ENCODE measurements at places on chromosomes 16 and 17. TPM values are rescaled to one million over a fixed set of nuclear protein-coding genes. Genes with fewer than 3 reads are reported as not detected.

DNA sequence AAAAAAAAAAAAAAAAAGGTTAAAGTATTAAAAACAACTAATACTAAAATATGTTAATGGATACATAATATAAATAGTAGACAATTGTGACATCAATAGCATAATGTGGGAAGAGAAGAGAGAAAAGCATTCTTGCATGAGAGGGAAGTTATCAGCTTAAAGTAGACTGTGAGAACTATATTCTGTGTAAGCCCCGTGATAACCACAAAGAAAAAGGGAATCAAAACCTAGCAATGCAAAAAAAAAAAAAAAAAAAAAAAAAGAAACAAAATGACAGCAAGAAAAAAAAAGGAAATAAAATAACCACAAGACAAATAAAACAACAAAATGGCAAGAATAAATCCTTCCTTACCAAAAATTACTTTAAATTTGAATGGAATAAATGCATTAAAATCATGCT is 39.8 kb upstream of the MYLK3 start:
- no peak for DNase-seq

GRCh38 chr17:11170881-11171280 is 70.1 kb upstream of the SHISA6 start:
- DNase-seq, result no peak

- DNase-seq, result no peak
Observed at GRCh38 chr17:59488805-59489204, 76.6 kb upstream of the DHX40 start.

GRCh38 chr16:2810651-2811050 is 6.4 kb upstream of the PRSS21 start:
- DNase-seq, result no peak

DNA sequence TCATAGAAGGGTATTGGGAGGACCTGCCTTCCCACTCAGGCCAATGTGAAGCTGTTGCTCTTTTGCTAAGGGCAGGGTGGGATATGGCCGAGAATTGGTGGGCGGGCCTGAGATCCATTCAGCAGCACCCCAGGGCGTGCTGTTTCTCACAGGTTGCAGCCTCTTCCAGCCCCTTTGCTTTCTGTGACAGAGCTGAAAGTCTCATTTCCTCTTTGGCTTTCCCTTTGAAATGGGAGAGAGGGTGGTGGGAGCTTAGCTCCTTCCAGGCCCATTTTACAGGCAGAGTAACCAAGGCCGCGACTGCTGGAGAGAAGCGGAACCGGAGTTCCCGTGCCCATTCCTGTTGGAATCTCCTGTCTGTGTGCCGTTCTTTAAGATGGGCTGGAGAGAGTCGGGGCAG is 183.0 kb downstream of the RAB11FIP4 start:
- no peak for DNase-seq

- no peak for DNase-seq
Observed at GRCh38 chr17:77755410-77755963, 203.0 kb upstream of the TNRC6C start.

The RNF112 gene
- 16.9 TPM for total RNA-seq

GRCh38 chr17:10843811-10844210 is 5.9 kb upstream of the PIRT start:
- DNase-seq, result no peak

The COQ7 gene
- 27.3 TPM for total RNA-seq

DNA sequence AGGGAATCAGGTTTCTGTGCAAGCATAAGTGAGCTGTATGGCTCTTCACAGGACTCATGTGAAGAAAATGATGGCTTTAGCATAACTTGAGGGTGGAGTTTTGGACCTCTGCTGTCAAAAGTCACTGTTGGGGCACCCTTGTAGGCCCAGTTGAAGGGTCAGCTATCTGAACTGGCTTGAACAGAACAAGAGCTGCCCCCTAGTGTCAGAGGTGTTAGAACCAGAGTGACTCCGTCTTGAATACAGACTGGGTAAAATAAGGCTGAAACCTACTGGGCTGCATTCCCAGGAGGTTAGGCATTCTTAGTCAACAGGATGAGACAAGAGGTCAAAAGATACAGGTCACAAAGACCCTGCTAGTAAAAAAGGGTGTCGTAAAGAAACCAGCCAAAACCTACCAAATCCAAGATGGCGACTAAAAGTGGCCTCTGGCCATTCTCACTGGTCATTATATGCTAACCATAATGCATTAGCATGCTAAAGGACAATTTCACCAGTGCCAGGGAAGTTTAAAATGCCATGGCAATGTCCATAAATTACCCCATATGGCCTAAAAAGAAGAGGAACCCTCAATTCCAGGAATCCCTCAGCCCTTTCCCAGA is 484.0 kb upstream of the ERCC4 start:
- no peak for DNase-seq

The LPCAT2 gene
- total RNA-seq, result 13.8 TPM

DNA sequence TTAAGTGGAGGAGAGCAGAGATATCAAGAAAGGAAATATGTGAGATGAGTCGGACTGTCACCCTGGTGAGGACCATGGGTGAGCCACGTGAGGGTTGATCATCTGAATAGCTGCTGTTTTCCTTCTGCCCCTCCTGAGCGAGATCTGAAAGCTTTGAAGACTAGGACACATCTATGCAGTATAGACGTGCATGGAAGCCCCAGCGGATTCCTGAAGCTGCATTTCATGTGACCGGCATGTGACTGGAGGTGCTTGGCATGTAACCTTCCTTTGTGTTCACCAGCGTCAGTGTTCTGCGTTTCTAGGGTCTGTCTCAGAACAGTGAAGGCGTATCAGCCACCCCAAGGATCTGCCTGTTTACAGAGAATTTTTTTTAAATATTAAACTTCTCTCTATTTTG is 75.1 kb downstream of the MSI2 start:
- no peak for DNase-seq

The NBR1 gene
- total RNA-seq, result 59.1 TPM

DNA sequence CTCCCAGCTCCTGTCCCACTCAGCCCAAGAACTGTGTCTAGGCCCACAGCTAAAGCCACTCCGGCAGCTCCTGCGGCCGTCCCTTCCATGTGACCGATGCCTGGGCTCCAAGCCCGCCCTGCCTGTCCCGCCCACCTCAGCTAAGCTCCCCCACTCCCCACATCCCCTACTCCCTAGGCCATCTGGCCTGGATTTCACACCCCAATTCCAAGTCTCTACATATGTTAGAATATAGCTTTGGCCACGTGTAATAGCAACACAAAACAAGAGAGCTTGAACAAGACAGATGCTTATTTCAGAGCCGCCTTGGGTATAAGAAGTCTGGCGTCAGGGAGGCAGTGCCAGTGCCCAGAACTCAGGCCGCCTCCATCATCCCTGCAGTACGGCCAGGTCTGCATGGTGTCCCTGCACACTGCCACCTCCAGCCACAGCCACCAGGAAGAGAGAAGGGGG is 30.0 kb upstream of the USP22 start:
- peak; percentile 82 for DNase-seq

DNA sequence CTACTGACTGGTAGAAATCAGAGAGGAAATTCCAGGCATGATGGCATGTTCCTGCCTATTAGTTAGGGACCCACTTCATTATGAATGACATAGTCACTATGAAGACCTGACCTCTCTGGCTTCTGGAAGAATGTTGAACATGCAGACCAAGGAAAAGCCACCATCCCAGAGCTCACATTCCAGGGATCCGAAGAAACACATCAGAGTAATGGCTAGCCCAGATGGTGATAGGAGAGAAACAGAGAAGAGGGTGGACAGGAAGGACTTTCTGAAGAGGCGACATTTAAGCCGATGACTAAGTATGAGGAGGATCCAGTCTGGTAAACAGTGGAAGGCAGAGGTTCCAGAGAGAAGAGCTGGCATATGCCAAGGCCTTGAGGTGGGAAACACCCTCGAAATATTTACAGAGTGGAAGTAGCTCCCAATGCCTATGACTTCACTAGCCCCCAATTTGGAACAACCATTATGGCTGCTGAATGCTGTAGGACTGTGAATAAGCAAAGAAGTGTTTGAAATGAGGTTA is 216.2 kb downstream of the RBFOX1 start:
- no peak for DNase-seq

The SLC12A3 gene
- not detected for total RNA-seq

The ADAM11 gene
- 8.0 TPM for total RNA-seq

The C1QL1 gene
- 4.3 TPM for total RNA-seq

- no peak for DNase-seq
Observed at GRCh38 chr16:54780266-54780665, 150.4 kb upstream of the IRX5 start.

The KIF2B gene
- total RNA-seq, result not detected

The ABCC1 gene
- 12.5 TPM for total RNA-seq

DNA sequence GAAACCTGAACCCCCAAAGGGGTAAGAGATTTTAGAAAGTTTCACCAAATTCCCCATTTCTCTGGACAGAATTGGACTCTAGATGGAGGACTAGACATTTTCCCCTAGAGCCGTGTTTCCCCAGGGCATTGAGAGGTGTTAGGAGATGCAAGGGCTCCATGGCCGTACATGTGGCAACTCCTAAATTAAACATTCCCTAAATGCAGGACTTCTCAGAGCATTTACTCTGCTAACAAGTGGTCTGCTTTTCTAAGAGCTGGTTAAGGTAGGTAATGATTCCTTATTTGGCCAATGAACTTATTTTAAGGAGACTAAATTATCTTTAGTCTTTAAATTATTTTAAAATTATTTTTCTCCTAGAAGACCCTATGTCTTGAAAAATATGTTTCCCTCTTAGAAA is 200.9 kb downstream of the MSI2 start:
- no peak for DNase-seq

DNA sequence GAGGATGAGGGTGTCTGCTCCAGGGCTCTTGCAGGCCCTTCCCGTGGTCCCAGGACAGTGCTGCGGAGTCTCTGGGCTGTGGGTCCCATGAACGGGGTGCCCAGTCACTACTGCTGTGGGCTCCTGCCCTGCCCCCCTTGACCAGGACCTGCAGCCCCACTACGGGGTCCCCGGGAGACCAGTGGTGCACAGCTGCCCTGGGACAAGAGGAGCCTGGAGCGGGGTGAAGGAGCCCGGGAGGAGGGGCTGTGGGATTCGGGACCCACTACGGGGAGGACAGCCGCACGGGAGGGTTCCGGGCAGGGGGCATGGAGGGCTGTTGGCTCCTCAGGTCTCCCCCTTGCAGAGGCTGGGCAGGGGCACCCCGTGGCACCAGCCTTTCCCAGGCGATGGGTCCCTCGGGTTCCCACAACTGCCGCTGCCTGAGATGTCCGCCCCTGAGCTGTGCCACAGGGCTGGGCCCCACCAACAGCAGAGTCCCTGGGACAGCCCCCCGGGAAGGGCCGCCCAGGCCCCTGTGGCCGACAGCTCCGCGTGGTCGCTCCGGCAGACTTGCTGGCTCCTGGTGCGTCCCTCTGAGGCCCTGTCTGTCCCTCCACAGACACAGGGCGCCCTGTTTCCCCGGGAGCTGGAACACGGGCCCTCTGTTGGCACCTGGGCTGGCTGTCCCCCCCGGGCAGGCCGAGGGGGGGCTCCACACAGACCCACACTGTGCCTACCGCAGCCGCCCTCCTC is 52.1 kb upstream of the GNG13 start:
- no peak for DNase-seq

GRCh38 chr16:66377324-66377723 is 10.8 kb downstream of the CDH5 start:
- no peak for DNase-seq
